ENCODE measurements at places on chromosomes 5 and 9. TPM values are rescaled to one million over a fixed set of nuclear protein-coding genes. Genes with fewer than 3 reads are reported as not detected.
A peak's percentile ranks its signal among the peaks of the same experiment; 100 is the strongest.

GRCh38 chr5:32276173-32276853 is 36.4 kb downstream of the MTMR12 start:
- DNase-seq, result no peak

DNA sequence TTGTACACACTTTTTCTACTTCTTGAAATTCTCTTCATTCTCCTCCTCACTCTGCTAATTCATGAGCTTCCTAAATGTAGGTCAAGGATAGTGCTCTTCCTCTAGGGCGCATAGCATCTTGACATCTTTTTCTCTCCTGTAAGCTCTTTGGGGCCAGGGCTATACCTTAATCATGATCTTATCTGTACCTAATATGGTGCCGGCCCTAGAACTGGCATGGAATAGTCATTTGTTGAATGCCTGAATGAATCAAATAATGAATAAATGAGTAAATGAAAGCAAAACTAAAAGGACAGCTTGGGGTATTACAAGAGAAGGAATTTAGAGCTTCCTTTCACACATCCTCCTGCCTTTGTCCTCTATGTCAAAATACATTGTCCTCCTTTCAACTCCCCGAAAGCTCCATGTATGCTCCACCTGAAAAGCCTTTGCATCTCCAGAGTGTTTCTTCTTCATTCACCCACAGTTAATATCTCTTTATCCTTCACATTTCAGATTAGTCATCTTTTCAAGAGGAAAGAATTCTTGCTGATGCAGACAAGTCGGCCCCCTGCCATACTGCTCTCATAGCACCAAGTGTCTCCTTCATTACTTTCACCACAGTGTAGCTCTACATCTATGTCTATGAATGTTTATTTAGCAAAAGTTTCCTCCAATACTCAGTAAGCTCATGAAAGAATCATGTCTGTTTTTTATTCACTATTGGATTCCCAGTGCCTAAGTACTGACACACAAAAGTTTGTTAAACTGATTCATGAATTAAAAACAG is 16.4 kb upstream of the PPP2R2B start:
- no peak for DNase-seq

DNA sequence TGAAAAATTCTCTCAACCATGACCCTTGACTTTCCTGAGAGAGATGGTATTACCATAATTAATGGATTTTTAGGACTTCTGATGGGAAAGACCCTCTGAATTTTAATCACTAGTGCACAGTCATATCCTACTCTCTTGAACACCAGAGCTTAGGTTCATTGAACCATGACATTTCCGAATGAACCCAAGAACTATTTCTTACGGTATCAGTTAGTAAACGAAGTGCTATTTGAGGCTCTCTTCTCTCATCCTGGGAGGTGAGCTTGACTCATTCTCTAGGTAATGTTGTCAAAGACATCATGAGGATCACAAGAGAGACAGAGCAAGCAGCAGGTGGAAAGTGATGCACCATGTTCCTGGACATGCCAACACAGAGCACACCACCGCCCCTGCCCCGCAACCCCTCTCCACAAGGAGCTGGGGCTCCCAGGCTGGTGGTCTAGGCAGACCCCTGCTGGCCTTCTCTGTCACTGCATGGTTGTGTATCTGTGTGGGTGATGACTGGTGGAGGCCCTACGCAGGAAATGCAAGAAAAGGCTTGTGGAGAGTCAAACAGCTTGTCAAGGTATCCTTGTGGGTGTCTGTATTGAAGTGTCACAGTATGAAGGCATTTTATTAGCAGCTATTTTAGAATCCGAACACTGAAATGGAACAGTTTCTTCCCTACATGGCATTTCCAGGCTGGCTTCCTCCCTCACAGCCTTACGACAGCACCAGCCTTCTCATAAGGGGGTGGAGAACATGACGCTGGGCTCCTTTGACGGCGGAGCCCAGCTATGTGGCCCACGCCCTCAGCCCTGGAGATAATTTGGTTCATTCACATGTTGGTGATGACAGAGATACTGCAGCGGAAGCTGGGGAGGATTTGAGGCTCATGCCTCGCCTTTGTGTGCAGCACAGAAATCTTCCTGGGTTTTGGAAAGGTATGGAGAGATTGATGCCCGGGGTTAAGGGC is 297.6 kb downstream of the NTRK2 start:
- no peak for DNase-seq

DNA sequence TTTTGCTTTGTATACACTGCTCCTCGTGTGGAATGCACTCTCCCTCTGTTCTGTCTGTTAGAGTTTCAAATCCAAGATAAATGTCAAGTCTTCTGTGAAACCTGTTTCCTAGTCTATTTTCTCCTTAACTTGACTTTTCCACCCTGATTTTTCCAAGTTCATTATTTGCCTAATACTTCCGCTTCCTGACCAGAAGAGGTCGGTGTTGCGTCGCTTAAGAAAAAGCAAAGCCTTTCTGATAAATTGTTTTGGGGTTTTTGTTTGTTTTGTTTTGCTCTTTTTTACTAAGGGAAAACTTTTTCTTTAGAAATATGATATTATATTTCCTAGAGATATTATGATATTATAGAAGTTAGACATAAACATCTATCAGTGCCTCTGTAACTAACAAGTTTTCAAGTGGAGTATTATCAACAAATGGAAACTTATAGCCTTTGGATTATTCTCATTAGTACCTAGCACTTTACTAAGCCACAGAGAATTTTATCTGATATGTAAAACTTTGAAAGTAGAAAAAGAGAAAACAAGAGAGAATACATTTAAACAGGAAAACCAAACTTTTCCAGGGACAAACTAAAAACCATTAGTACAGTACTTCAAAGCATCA is 55.8 kb downstream of the PHAX start:
- no peak for DNase-seq

DNA sequence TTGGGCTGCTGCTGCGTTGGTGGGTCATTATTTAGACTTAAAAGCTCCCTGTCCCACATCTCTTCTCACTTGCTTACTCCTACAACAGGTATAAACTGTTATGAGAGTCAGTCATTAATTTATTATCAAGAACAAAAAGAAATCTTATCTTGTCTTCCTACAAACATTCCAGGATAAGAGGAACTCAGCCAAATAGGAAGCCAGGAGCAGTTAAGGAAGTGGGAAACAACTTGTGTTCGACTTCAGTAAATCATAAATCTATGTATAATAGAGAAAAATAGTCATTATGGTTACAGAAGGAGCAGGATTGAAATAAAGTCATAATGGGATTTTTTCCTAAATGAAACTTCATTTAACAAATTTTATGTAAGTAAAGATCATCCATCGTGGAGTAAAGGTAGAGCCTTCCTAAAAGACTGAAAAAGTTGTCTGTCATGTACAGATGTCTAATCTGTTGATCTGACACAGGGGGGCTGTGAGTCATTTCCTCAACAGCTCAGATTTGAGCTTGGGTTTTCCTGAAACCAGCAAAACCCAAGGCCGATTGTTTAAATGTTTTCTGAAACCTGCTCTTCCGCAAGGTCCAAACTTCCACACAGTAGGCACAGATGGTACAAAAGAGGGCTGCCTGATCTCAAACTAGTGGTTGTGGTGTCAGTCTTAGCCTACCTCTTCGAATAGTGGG is 25.3 kb upstream of the LRRTM2 start:
- peak; percentile 47 for DNase-seq

The SLCO4C1 gene
- total RNA-seq, result 4.1 TPM

The C5orf52 gene
- not detected for total RNA-seq
